ENCODE measurements at places on chromosomes 6 and 20.

DNA sequence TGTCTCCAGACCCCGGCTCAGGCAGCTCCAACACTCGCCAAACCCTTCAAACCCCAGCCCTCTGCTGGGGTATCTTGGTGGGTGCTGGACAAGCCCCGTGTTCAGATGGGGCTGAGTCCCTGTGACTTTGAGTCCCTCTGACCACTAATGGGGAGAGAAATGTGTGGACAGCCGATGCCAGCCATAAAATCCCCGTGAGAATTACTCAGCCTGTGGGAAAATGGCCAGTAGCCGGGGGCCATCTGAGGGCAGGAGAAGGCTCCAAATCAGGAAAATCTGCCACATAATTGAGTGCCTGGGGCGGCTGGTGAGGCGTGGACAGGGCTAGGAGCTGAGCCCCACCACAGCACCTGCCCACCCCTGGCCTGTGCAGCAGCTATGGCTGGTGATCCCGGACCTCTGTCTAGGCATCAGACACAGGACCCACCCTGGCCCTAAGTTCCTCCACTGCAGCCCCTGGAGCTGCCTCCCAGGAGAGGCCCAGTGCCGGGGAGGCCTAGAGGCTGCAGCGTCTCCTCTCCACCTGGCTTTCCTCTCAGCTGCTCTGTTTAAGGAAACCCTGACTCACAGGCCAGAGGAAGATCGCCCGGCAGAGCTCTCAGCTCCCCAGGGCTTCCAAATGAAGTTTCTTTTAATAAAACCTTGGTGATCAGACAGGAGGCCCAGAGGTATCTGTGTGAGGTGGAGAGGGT lies 53.7 kb upstream of the SLCO4A1 start:
- DNase-seq: no peak

GRCh38 chr6:37695857-37696219 lies 1.8 kb downstream of the MDGA1 start:
- DNase-seq: no peak

DNA sequence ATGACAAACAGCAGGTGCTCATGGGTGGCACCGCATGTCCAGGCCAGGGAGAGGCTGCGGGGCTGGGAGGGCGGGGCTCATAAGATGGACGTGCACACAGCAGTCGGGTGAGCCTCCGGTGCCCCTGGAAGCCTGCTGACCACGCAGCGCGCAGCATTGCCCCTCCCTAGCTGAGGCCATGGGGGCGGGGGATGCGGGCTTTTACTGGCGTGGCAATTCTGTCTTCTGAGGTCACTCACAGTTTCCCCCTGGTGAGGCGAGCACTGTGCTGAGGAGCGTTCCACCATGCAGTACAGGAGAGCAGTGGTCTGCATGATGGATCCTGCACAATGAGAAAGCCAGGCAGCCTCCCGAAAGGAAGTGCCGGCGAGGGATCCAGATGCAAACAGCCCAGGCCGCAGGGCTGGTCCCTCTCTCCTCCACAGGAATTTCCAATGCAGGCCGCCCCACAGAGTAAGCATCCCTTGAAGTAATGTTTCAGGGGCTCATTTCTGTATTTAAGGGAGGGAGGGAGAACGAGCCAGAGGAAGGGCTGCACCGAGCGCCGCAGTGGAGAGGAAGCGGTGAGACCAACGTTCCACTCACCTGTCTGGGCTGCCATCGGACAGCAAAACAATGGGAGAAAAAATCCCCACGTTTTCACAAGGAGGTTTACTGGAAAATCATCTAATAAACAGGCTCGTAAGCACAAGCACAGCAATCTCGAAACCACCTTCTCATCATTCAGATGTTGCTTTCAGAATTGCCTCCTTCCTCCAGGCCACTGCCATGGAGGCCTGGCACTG lies 56.0 kb downstream of the IRF4 start:
- DNase-seq: no peak

- DNase-seq: no peak
These were observed 29.6 kb downstream of the GCNT2 start for GRCh38 chr6:10550764-10551163.

DNA sequence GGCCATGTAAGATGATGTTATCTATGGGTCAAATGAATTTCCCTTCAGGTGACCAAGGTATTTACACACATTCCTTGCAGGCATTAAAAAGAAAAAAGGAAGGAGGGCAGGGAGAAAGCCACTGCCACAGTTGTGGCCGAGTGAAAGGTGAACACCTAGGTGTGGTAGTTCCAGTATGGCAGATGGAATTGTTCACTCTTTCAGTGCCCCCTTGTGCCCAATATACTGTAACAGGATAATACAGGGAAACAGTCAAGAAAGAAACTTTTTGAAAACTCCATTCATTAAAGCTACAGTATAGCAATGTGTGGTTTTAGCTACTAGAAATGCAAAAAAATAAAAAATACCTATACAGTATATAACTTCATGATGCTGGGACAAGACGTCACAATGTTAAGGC lies 52.1 kb downstream of the BMP2 start:
- no peak for DNase-seq

- no peak for DNase-seq
These were observed 736.0 kb downstream of the CD109 start for GRCh38 chr6:74431873-74432580.

DNA sequence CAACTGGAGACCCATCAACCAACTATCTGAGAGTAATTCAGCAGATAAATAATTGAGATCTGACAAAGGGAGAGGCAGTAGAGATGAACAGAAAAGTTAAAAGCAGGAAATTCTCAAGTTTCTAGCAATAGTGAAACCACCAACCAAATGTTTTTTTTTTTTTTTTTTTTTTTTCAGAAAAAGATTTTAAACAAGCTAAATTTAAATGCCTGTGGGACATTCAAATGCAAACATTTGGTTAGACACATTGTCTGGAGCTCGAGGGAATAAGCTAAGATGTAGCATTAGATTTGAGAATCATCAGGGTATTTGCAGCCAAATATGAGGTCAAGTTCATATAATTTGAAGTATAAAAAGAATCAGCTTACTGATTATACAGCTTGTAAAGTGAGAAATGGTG lies 16.4 kb downstream of the RANBP9 start:
- no peak for DNase-seq

DNA sequence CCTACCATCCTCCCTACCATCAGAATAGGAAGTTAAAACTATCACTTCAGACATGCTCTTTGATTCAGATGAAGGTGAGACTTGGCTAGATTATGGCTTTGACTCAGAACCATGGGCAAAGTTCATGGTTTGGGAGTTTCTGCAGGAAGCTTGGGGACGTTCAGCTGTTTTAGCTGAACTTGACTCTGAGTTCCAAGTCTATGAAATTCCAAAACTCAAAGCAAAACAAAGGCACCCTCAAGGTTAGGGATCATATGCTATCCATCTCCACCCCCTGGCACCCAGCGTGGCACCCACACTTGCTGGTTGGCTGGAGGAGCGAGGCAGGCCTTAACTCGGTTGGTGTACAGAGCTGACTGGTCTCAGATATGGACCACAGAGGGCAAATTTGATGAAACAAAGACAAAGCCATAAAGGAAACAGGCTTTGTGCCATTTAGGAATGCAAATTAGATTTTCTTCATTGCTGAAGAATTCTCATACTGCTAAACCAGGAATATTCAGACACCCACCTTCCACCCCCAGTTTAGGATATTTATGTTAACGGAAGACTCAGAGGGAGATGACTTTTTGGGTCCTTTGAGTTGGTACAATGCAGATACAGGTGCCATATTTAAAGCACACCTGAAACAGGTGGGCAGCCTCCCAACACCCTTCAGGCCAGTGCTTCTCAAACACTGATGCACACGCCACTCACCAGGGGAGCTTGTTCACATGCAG lies 88.4 kb upstream of the SLC22A16 start:
- no peak for DNase-seq

DNA sequence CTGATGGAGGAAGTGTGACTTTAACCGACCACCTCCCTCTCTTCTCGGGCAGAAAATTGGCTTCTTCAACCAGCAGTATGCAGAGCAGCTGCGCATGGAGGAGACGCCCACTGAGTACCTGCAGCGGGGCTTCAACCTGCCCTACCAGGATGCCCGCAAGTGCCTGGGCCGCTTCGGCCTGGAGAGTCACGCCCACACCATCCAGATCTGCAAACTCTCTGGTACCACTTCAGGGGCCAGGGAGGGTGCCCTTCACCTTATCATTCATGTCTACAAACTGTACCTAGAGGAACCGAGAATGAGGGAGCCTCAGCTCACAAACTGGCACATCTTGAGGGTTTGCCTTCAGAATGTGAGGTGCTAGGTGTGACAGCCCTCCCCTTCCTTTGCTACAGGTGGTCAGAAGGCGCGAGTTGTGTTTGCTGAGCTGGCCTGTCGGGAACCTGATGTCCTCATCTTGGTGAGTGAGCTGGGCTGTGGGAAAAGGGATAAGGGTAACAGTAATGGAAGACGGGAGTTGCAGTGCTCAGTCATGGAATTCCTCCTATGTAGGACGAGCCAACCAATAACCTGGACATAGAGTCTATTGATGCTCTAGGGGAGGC lies 18.6 kb downstream of the ABCF1 start:
- DNase-seq: no peak

- no peak for DNase-seq
These were observed 375.5 kb downstream of the PAX1 start for GRCh38 chr20:22080985-22081384.

- no peak for DNase-seq
These were observed 172.7 kb downstream of the TTLL2 start for GRCh38 chr6:167497428-167498056.

GRCh38 chr20:19486446-19486845 lies 271.6 kb upstream of the RIN2 start:
- no peak for DNase-seq

DNA sequence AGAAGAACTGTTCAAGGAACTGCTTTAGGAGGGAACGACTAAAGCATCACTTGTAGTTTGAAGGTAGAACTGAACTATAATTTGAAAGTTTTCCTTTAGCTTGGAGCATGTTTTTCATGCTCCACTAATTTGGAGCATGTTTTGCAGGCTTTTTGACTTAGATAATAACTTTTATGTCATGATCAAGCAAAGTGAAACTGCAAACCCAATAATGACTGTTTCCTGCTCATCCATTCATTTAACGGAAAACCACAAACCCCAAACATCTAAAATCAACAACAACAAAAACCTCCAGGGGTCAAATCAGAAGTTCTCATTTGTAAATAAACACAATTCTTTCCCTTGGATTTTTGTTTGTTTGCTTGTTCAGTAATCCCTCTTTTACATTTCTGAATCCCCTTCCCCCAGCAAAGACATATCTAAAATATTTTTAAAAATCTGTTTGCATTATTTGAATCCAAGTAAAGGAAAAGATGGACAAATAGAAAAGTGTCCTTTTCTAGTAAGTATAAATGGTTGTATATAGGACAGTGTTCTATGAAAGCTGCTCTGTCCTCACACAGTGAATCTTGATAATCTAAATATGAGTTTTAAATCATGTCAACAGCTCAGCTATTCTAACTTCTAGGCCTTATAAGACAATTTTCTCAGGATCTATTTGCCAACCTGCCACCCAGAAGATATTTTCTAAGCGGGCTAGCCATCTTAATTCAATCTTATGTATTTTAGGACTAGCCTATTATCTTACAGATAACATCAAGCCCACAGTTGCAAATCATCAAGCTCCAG lies 2.6 kb downstream of the SIM1 start:
- no peak for DNase-seq

- DNase-seq: no peak
These were observed 92.1 kb upstream of the NEDD9 start for GRCh38 chr6:11324453-11325015.

GRCh38 chr6:131036601-131037000 lies 26.4 kb downstream of the EPB41L2 start:
- no peak for DNase-seq

GRCh38 chr20:56072165-56072564 lies 66.8 kb upstream of the CBLN4 start:
- no peak for DNase-seq

GRCh38 chr20:61837200-61837599 lies 228.5 kb downstream of the TAF4 start:
- no peak for DNase-seq

DNA sequence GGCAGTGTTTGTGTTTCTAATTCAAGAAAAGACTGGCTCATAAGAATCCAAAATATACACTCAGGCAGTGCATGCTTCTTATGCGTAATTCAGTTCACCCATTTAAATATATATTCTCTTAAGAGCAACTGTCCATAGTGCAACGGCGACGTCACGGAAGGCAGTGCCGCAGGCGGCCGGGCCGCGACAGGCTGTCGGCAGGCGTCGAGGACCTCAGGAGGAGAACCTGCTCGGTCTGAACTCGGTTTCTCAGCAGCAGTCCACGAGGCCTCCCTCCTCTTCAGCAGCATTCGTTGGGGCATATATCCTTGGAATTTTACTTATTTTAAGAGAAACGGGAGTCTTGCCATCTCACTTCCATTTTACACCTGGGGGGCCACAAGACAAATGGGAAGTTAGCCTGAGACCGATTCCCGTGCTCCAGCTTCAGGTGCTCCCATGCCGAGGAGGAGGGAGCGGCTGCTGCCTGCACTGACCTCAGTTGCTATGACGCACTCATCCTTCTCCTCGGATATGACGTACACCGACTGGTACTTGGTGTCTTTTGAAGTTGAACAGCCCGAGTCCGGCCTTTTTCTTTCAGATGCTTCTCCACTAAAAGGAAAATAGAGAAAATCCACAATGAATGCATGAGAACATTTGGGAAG lies 8.2 kb downstream of the DLL1 start:
- DNase-seq: no peak

DNA sequence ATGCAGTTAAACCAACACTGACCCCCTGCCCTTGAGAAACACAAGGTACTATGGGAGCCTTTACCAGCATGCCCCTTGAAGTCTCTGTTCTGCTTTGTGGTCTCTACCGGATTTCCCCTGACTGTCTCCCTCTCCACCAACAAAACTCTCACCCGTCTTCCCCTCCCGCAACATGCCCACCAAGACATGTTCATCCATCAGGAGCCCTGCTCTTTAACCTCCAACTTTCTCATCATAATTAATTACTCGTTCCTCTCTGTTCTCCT lies 1.1 kb downstream of the ZNF165 start:
- DNase-seq: no peak

DNA sequence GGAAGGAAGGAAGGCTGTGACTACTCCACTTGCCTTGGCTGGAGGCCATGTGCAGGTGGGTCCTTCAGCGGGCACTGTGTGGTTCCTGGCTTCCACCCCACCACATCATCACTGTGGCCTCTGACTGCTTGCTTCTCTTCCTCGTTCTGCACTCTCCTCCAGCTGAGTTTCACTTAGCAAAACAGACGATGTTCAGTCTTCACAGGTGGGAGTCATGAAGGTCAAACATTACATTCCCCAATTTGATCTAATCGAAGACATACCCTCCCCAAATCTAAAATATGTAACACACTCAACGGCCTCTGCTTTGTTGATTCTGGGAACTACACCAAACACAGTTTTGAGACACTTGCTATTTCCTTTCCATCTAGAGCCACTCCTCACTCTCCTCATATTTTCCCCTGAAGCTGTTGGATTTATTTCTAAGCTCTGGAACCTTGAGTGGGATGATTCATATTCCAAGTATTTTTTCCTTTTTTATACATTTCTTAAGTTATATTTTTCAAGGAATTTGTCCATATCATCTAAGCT lies 132.5 kb upstream of the FOXA2 start:
- no peak for DNase-seq

- no peak for DNase-seq
These were observed 32.5 kb downstream of the RIPOR3 start for GRCh38 chr20:50658804-50659380.
